ENCODE measurements at places on chromosomes 16 and 17.

DNA sequence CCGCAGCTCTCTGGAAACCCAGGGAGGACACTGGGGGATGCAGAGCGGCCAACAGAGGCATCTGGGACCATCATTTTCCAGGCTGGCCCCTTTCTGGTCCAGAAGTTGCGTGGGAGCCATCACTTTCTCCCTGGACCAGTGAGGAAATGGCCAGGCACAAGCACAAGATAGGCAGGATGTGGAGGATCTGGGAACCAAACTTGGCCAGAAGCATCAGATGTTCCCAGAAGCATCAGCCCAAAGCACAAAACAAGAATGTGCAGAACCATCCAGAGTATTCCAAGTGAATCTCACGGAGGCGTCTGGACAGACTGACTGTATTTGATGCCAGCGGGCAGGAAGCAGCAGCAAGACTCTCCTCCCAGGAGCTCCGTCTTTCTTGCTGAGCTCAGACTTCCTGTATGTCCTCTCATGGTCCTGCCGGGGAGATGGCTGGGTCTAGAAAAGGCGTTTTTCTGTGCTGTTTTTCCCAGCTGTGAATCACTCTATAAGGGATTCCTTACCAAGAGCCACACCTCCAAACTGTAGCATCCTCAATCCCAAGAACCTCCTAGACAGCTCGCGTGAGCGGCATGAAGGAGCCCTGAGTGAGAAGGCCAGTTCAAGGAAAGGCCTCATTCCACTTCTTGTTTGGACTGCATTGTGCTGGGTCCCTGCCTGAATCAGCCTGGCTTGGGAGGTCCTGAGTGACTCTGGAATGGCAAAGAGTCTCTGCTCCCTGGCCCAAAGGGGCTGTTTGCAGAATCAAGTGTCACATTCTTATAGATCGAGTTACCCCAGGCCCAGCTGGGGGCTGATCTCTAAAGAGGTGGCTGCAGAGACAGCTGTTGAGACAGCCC, 49.5 kb upstream of the MTSS2 start:
- no peak for DNase-seq

DNA sequence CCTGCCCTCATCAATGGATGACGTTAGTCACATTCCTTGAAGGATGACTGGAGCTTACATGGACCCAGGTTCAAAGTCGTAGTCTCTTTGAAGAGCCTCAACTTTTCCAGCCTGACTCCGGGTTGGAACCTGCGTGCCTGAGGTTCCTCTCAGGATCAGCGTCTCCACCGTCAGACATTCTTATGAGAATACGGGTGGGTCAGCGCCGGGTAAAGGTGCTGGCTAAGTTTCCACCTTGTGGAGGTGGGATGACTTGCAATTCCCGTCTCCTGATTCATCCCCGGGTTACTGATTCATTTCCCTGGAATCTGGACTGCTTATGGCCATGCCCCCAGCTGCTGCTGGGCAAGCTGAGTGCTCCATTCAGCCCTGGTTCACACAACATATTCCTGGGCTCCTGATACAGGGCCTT, 38.9 kb upstream of the CMIP start:
- no peak for DNase-seq

GRCh38 chr17:78014646-78015045, 56.1 kb downstream of the TNRC6C start:
- DNase-seq, result no peak

DNA sequence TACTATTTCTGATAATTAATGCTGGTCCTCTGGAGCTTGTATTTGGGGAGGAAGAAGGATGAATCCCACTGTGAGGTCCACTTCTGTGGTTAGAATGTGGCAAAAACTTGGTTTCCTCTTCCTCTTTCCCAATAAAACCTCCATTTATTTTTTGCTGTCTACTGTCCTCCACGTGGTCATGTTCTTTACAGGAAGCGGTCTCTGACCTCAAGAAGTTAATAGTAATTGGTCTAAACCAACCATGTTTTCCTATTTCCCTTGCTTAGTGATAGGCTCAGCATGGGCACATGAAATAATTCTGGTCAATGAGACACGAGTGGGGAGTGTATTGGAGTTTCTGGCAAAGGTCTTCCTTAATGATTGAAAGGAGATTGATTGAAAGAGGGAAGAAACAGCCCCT, 33.9 kb downstream of the CHP2 start:
- no peak for DNase-seq

GRCh38 chr17:31570951-31571892, 179.7 kb downstream of the RAB11FIP4 start:
- no peak for DNase-seq

DNA sequence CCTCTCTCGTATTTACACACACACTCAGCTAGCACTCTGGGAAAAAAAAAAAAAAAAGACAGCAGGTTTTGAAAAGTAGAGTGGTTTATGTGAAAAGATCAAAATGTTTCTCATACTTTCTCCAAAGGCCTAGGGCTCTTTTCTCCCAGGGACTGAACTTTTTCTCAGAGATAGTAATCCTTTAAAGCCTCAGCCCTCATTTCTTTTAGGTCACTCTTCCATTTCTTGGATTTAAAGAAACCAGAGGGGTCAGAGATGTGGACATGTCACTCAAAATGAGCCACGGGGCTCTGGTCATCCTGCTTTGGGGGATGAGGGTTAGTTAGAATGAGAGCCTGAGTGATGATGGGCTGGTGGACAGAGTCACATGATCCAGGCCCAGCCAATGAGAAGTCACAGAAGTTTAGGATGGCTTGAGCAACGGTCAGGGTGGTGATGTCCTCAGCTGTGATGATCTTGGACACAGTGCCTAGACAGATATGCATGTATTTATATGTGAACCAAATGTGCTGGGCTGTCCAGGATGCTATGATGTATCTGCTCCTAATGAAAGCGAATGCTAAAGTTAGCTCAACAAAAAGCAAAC, 33.7 kb upstream of the AXIN2 start:
- DNase-seq, result no peak

DNA sequence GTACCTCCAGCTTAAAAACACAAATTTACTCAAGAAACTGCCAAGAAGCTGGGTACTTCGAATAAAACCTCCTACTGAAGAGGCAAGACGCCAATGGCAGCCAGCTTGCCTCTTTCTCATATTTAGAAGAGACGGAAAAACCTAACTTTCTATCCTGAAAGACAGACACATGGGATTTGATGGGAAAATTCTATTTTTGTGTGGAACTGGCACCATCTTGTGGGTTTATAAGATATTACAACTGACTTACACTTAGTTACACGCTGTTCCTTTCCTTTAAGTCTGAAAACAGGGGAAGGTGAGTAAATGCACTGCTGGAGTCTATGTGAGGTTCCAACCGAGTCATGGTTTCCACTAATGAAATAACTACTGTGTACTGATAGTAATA, 10.3 kb downstream of the ZNF18 start:
- DNase-seq, result no peak

DNA sequence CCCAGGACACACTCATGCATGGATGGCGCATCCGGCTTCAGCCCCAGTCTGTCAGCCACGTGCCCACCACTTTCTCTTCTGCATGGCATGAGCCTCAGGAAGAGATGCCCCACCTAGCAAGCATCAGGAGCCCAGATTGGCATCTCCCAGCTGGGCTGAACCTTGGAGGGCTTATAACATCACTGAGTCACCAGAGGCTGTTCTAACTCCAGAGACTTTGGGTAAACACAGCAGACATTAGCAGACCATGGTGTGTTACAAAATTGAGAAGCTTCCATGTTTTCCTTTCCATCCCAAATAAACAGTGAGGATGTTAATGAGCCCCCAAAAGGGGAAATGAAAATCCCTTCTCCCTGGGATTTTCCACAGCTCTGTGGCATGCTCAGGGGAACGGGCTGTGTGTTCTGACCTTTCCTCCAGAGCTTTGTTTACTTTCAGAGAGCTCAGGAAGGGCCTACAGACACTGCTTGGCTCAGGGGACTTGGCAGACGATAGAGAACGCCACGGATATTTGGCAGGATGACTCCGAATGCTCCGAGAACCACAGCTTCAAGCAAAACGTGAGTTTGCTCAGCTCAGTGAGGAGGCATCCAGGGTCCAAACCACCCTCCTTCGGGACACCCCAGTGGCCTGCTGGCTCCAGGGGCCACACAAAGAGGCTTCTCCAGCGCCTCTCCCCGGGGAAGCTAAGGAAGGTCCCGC, 16.5 kb downstream of the GLP2R start:
- no peak for DNase-seq

DNA sequence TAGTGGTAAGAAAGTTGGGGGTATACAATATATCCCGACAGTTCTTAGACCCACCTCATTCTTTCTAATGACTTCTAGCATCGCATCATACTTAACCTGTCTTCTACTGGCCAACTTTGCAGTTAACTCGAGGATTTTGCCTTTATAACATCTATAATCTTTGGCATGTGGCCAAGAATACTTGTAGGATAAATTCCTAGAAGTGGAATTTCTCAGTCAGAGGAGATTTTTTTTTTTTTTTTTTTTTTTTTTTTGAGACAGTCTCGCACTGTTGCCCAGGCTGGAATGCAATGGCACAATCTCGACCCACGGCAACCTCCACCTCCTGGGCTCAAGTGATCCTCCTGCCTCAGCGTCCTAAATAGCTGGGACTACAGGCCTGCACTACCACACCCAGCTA, 253.5 kb downstream of the MRTFB start:
- no peak for DNase-seq

GRCh38 chr16:2019518-2019920, at the start of gene NPW:
Gene NPW, plus strand, starts transcription at chr16:2019785.
- no peak for DNase-seq

DNA sequence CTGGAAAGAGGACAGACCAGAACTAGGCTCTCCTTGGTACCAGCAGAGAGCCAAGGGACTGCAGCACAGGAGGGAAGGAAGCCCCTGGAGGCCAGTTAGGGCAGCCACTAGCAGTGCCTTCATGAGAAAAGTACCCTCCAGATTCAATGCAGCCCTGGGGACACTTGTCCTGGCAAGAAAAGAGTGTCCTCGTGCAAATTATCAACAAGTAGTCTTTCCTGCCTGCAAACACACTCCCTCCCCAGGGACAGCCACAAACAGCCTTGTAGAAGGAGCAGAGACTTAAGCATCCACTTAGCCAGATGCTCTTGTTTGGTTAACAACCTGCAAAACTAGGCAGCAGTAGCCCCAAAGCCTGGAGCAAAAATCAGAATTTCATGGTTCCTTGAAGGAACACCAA, 24.3 kb downstream of the CENPV start:
- no peak for DNase-seq

DNA sequence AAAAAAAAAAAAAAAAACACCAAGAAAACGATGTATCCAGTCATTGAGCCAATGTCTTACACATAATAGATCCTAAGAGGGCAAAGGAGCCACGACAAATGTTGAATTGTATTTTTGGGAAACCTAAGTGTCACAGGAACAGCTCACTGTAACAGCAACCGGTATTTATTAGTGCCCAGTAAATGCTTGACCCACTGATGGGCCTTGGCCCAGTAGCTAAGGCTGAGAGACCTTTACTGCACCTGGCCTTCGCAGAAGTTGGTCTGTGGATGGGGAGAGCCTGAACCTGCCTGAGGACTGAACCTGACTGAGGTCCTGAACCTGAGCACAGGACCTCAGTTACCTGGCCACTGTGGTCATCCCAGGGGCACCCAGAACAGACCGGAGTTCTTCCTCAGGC, 65.0 kb upstream of the TBX2 start:
- no peak for DNase-seq

All from activated T-cell treated with anti-CD3 and anti-CD28 coated beads for 1 hour (primary cell).